ENCODE measurements at places on chromosomes 1 and 21. TPM values are rescaled to one million over a fixed set of nuclear protein-coding genes. Genes with fewer than 3 reads are reported as not detected.

- DNase-seq = no peak
- no peaks in the 10 kb centered on the region for H3K4me1 ChIP-seq
- no peaks in the 10 kb centered on the region for H3K27me3 ChIP-seq
- no peak overlapping the region for H3K27ac ChIP-seq
These were observed 824.6 kb upstream of the TMPRSS15 start for GRCh38 chr21:19228226-19228625.

DNA sequence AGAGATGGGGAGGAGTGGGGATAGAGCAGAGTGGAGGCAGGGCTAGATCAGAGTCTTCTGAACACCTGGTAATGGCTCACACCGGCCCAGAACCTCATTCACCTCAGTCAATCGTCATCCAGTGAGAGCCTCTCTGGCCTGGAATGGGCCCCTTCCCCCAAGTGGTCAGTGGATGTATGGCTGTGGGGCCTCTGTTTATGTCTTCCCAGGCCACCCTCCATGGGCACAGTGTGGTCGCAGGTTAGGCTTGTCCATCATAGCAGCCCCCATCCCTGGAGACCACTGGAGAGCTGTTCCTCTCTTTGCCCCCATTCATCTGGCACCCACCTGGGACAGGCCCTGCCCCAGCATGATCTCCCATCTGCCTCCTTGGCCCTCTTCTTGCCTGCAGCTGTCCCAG lies 29.6 kb upstream of the TENT5C start:
- H3K4me1 ChIP-seq = peaks cover 16% of the 10 kb centered on the region
- H3K27ac ChIP-seq = no peak overlapping the region
- no peaks in the 10 kb centered on the region for H3K27me3 ChIP-seq
- no peaks in the 10 kb centered on the region for H3K36me3 ChIP-seq
- no peak overlapping the region for H3K4me3 ChIP-seq

GRCh38 chr21:37644636-37645035 lies 271.6 kb downstream of the KCNJ6 start:
- no peaks in the 10 kb centered on the region for H3K36me3 ChIP-seq
- no peak for DNase-seq
- peaks cover 5% of the 10 kb centered on the region for H3K27me3 ChIP-seq
- no peak overlapping the region for H3K4me3 ChIP-seq

GRCh38 chr1:241638909-241639622 lies 1.1 kb downstream of the CHML start:
- H3K27ac ChIP-seq = peak overlapping the region; percentile 52
- peak overlapping the region; percentile 31 for H3K4me3 ChIP-seq
- peaks cover 33% of the 10 kb centered on the region for H3K4me1 ChIP-seq
- H3K27me3 ChIP-seq = no peaks in the 10 kb centered on the region
- no peak for DNase-seq
- no peaks in the 10 kb centered on the region for H3K36me3 ChIP-seq

DNA sequence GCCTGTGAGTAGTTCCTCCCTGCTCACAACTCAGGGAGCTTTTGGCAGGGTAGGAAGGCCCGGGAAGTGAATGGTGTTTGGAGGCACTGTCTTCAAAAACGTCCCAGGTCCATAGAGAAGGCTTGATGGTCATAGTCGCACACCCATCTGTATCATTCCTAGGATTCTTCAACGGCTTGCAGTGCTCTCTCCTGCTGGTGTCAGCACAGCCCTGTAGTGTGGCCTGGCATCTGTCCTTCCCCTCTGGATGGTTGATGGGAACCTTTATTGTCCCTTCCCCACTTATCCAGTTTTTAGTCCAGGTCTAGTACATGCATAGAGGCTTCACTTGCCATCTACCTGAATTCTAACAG lies 142.8 kb upstream of the HOOK1 start:
- no peaks in the 10 kb centered on the region for H3K27me3 ChIP-seq
- no peaks in the 10 kb centered on the region for H3K4me1 ChIP-seq
- no peak for DNase-seq
- H3K27ac ChIP-seq = no peak overlapping the region
- H3K4me3 ChIP-seq = no peak overlapping the region
- H3K36me3 ChIP-seq = no peaks in the 10 kb centered on the region

- H3K4me1 ChIP-seq = no peaks in the 10 kb centered on the region
- no peaks in the 10 kb centered on the region for H3K27me3 ChIP-seq
These were observed 16.3 kb downstream of the RAB7B start for GRCh38 chr1:205986861-205987260.

DNA sequence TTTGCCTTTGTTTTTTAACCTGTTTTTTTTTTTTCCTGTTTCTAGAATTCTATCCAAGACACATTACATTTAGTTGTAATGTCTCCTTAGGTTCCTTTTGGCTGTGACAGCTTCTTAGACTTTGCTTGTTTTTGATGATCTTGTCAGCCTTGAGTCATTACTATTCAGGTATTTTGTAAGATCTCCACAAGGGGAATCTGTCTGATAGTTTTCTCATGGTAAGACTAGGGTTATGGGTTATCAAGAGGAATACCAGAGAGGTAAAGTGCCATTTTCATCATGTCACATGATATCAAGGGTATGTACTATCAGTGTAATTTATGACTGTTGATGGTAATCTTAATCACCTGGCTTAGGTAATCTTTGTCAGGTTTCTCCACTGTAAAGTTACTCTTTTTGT lies 99.1 kb upstream of the GFI1 start:
- no peaks in the 10 kb centered on the region for H3K27me3 ChIP-seq
- no peaks in the 10 kb centered on the region for H3K36me3 ChIP-seq
- no peak for DNase-seq
- H3K27ac ChIP-seq = no peak overlapping the region
- H3K4me1 ChIP-seq = peaks cover 33% of the 10 kb centered on the region

DNA sequence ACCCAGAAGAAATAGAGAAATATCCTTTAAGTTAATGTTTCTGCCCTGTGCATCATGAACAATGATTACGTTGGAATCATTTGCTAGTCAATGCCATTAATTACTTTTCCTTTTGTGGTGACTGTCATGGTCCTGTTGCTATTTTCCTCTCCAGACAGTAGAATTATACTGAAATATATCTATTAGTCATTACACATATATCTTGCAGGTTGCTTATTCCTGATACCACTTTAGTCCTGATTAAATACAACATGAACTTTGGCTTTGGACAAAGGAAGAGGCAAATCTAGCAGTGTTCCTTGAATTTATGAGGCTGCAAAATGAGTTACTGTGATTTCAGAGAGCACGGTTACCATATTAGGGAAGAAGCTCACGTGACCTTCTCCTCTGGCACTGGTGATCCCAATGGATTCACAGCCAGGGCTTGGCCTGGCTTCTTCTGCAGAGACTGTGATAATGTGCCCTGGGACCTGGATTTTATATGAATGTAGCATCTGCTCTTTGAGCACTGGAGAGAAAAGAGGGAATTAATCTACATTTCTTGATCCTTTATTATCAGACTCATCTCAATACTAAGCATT lies 12.4 kb upstream of the KRTAP19-8 start:
- H3K36me3 ChIP-seq = no peaks in the 10 kb centered on the region
- no peak overlapping the region for H3K4me3 ChIP-seq
- no peak overlapping the region for H3K27ac ChIP-seq
- H3K27me3 ChIP-seq = no peaks in the 10 kb centered on the region
- H3K4me1 ChIP-seq = no peaks in the 10 kb centered on the region

DNA sequence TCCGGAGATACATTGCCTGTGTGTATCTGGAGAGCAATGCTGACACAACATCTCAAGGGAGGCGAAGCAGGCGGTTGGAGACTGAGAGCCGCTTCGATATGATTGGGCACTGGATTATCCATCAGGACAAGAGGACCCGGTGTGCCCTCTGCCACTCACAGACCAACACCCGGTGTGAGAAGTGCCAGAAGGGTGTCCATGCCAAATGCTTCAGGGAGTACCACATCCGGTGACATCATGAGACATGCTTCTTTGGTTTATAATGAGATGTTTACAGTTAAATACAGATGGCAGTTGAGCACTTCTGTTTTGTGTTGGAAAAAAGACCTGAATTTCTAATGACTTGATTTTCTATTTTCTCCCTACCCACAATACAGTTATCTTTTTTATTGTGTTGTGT lies 12.1 kb downstream of the PGBD2 start:
- H3K27me3 ChIP-seq = no peaks in the 10 kb centered on the region
- H3K4me1 ChIP-seq = no peaks in the 10 kb centered on the region
- H3K4me3 ChIP-seq = no peak overlapping the region
- peaks cover 31% of the 10 kb centered on the region for H3K36me3 ChIP-seq
- no peak overlapping the region for H3K27ac ChIP-seq

GRCh38 chr21:34613679-34614627 lies 960 bp downstream of the RCAN1 start:
- H3K27ac ChIP-seq = no peak overlapping the region
- H3K36me3 ChIP-seq = no peaks in the 10 kb centered on the region
- no peak for DNase-seq
- H3K4me1 ChIP-seq = peaks cover 14% of the 10 kb centered on the region
- peak overlapping the region; percentile 29 for H3K4me3 ChIP-seq
- no peaks in the 10 kb centered on the region for H3K27me3 ChIP-seq

GRCh38 chr1:33336580-33336979 lies 15.7 kb upstream of the A3GALT2 start:
- H3K36me3 ChIP-seq = no peaks in the 10 kb centered on the region
- H3K4me3 ChIP-seq = no peak overlapping the region
- no peaks in the 10 kb centered on the region for H3K27me3 ChIP-seq
- H3K27ac ChIP-seq = no peak overlapping the region

GRCh38 chr1:199463521-199464127 lies 563.9 kb upstream of the NR5A2 start:
- H3K27me3 ChIP-seq = no peaks in the 10 kb centered on the region
- H3K4me1 ChIP-seq = no peaks in the 10 kb centered on the region
- H3K4me3 ChIP-seq = no peak overlapping the region
- H3K36me3 ChIP-seq = no peaks in the 10 kb centered on the region

GRCh38 chr1:209059981-209060380 lies 523.5 kb upstream of the CAMK1G start:
- no peak overlapping the region for H3K4me3 ChIP-seq
- no peaks in the 10 kb centered on the region for H3K27me3 ChIP-seq
- H3K27ac ChIP-seq = no peak overlapping the region
- no peaks in the 10 kb centered on the region for H3K4me1 ChIP-seq
- no peak for DNase-seq

- DNase-seq = no peak
- no peaks in the 10 kb centered on the region for H3K4me1 ChIP-seq
- no peak overlapping the region for H3K4me3 ChIP-seq
- peaks cover 16% of the 10 kb centered on the region for H3K36me3 ChIP-seq
- no peaks in the 10 kb centered on the region for H3K27me3 ChIP-seq
These were observed 10.5 kb upstream of the NASP start for GRCh38 chr1:45573231-45573804.

DNA sequence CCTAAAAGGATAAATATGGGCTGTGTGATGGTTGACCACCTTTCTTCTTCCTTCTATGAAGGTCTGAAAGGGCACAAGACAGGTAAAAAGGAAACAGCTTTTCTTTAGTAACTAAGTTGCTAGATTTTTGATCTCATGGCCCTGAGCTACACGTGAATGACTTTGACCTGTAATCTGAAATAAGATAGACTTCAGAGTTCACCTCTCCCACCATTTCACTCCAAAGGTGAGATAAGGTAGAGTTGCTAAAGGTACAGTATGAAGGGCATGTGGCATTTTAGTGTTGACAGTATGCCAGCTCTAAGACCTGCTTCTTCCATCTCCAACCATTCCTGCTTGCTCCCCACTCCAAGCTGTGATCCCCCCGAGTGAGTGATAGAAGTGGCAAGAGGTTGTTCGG lies 25.8 kb upstream of the C8B start:
- no peak for DNase-seq
- H3K36me3 ChIP-seq = no peaks in the 10 kb centered on the region
- no peak overlapping the region for H3K4me3 ChIP-seq
- no peaks in the 10 kb centered on the region for H3K27me3 ChIP-seq
- H3K4me1 ChIP-seq = no peaks in the 10 kb centered on the region

- H3K36me3 ChIP-seq = no peaks in the 10 kb centered on the region
- H3K4me3 ChIP-seq = no peak overlapping the region
- H3K4me1 ChIP-seq = no peaks in the 10 kb centered on the region
- H3K27me3 ChIP-seq = peaks cover 14% of the 10 kb centered on the region
- no peak for DNase-seq
- H3K27ac ChIP-seq = no peak overlapping the region
These were observed 55.1 kb upstream of the ADARB1 start for GRCh38 chr21:45019076-45019886.

DNA sequence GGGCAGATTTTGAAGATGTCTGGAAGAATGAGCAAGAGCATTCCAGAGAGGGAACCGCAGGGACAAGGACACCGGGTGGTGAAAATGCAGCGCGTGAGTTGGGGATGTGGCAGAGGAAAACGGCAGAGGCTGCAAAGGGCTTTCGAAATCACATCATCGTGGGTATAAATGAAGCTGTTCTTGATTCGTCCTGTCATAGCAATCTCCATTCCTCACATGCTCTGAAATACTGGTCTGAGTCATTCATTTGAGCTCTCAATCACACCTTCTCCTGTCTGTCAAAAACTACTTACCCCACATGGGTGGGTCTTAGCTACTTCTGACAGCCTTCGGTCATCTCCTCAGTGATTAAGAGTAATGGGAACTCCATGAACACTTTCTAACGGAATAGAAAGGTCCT lies 81.5 kb downstream of the ERG start:
- no peaks in the 10 kb centered on the region for H3K36me3 ChIP-seq
- no peak overlapping the region for H3K27ac ChIP-seq
- H3K27me3 ChIP-seq = no peaks in the 10 kb centered on the region
- DNase-seq = no peak
- no peaks in the 10 kb centered on the region for H3K4me1 ChIP-seq

DNA sequence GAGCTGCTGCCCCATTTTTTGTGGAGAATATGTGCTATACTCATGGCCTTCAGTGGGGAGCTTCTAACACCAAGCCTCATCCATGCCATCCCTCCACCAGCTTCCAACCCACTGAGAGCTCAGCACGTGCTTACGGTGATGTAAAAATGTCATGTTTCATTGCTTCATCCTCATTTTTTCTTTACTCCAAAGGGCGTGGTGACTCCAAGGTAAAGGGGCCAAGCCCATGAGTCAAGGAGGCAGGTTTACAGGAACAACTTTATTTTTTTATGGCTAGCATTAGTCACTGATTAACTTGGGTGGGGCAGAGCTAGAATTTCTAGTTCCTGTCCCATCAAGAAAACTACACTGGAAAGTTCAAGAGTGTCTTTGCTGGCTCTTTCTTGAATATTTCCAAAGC lies at the start of gene C1orf226:
TSS of gene C1orf226 (plus strand) at position 346 of the 400 bp plus-strand sequence. CDS start 174 bp downstream, outside the sequence.
- H3K4me3 ChIP-seq = no peak within 1 kb of the TSS
- no peak within 1 kb of the TSS for H3K27ac ChIP-seq
- no peak for DNase-seq
- no peaks in the 10 kb centered on the region for H3K27me3 ChIP-seq
- no peaks in the 10 kb centered on the region for H3K36me3 ChIP-seq

GRCh38 chr1:202130816-202131522 lies 8.3 kb downstream of the GPR37L1 start:
- H3K27ac ChIP-seq = no peak overlapping the region
- no peaks in the 10 kb centered on the region for H3K27me3 ChIP-seq
- no peaks in the 10 kb centered on the region for H3K4me1 ChIP-seq
- no peak overlapping the region for H3K4me3 ChIP-seq

GRCh38 chr1:92505015-92505692 lies 18.4 kb upstream of the GFI1 start:
- no peak overlapping the region for H3K4me3 ChIP-seq
- H3K36me3 ChIP-seq = no peaks in the 10 kb centered on the region
- H3K27me3 ChIP-seq = no peaks in the 10 kb centered on the region

TFF2 gene
- not detected for total RNA-seq

AGTRAP gene
- 10.6 TPM for total RNA-seq

NIBAN1 gene
- total RNA-seq = 55.7 TPM

FNDC5 gene
- total RNA-seq = not detected

S1PR1 gene
- total RNA-seq = 118 TPM

SELL gene
- total RNA-seq = 48.5 TPM
